NCI-H1930 (cell line): ENCODE measurements at places on chromosomes 11 and 22.

GRCh38 chr11:110715541-110715940 is 3.3 kb upstream of the ARHGAP20 start:
- DNase-seq = no peak

DNA sequence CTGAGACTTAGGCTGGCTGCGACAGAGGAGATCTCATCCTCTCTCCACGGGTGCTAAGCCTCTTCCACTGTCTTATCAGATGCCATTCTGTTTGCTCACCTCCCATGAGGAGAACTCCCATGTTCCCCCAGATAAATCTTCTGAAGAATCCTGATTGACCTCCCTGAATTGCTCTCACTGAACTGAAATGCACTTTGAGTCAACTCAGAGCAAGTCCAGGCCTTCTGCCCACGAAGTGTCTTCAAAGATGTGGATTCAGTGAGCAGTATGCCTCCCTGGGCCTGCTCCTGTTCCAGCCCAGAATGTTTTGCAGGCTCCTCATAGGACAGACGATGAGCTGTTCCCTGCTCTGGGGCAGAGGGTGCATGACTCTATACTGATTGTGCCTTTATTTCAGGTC is 17.4 kb downstream of the TUB start:
- no peak for DNase-seq

GRCh38 chr22:41568811-41569210 is 8.0 kb downstream of the CSDC2 start:
- DNase-seq = no peak

DNA sequence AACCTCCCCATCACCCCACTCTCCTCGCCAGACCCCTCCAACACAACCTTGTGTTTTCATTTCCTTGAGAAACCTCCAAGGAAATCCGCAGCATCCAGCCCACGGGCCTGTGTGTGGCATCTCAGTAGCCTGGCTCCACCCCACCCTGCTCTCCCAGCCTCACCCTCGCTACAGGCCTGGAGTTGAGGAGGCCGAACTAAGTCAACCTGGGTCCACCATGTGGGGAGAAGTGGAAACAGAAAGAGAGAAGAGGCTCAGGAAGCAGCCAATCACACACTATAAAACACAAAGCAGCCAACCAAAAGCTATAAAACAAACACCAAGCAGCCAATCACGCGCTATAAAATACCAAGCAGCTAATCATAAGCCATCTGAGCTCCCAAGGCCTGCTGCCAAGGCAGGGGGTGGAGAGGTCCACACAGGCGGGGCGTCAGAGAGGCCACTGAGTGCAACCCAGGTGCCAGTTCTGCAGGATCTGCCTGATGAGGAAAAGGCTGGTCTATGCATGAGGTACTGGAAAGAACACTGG is 72.0 kb downstream of the MICAL3 start:
- DNase-seq = no peak

- DNase-seq = no peak
Observed at GRCh38 chr11:62217191-62217748, 8.8 kb downstream of the SCGB2A1 start.

DNA sequence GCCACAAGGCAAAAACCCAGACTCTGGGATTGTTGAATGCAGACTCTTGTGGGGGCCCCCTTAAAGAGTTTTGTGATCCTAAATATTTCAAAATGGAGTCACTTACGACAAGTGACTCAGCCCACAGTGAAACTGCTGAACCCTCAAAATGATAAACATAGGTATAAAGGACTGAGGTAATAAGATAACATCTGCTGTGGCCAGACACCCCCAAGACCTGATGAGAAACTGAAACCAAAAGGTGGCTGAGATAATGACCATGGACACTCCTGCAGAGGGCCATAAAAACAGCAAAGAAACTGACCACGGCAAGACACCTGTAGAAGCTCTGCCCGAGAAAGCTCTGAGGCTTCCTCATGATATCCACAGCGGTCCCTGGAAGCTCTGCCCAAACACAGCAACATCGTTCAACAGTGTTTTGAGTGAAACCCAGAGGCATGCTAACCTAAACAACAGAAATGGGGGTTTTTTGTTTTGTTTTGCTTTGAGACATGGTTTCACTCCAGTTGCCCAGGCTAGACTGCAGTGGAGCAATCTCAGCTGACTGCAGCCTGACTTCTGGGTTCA is 1.6 kb upstream of the PLAAT4 start:
- no peak for DNase-seq

GRCh38 chr22:24069721-24070120 is 58.6 kb downstream of the CABIN1 start:
- no peak for DNase-seq

- DNase-seq = no peak
Observed at GRCh38 chr22:38153821-38154562, 27.6 kb downstream of the PLA2G6 start.

DNA sequence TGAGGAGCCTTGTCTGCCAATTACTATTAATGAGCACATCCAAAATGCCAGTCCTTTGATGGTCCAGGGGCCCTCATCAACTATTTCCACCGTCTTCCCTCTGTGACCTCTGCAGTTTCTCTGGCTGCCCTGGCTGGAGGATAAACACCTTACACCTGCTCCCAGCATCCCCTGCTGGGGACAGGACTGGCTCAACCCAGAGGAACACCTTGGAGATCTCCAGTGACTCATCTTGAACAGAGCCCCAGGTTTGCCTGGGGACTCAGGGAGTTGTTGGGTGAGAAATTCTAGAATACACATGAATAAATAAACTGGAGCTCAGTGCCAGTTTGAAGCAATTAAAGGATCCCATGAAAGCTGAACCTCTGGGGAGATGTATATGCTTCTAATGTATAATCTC is 24.0 kb upstream of the ELF5 start:
- DNase-seq = no peak

DNA sequence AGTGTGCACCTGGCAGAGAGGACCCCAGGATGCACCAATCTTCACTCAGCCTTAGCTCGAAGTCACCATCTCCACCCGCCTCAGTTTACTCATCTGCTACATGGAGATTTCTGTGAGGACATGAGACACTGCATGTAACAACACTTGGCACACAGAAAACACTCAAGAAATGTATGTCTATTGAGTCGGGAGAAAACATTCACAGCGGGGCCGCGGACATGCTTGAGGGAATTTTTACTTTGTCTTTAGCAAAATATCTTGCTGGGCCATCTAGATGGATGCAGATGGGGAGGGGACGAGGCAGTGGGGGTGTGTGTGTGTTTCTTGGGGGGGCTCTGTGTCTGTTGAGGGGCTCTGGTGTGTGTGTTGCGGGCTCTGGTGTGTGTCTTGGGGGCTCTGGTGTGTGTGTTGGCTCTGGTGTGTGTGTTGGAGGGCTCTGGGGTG is 28.4 kb upstream of the RFPL3 start:
- no peak for DNase-seq

DNA sequence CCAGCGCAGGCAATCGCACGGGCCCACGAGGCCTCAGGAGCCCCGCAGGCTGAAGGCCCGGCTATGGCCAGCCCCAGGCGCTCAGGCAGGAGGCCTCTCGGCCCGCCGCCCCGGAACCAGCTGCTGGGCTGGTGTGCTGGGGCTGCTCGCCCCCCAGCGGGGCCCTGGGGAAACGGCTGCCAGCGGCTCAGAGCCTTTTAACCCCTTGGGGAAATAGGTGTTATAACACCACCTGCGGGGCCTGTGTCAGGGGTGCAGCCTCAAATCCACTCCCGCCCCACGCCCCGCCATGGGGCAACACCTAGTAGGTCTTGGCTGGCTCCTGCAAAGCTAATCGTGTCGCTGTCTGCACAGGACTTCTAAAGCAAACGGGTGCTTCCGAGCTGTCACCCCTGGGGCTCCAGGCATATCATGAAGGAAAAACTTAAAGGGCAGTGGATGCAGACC is 237.4 kb downstream of the TTC28 start:
- DNase-seq = no peak

DNA sequence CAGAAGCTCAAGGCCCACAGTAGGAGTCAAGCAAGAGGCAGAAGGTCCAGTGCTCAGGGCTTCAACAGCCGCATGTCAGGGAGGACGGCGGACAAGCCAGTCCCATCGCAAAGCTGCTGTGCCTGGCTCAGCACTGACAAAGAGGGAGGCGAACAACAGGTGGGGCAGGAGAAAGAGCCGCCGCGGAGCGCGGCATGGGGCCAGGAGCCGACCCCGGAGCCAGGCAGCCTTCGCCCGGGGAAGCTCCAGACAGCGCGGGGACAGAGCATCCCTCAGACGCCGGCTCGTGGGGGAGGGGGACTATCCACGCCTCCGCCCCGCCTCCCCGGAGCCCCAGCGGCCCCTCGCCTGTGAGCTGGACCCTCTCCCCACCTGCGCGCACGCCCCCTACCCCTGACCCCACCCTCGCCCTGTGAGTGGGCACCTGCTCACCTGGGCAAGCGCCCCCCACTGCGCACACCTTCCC is 369 bp downstream of the DHCR7 start:
- no peak for DNase-seq
